NCI-H69 (cell line): ENCODE measurements at places on chromosomes 12 and 14.
A peak's percentile ranks its signal among the peaks of the same experiment; 100 is the strongest.

GRCh38 chr12:71242511-71242910 lies 84.7 kb upstream of the TSPAN8 start:
- DNase-seq: no peak

- DNase-seq: no peak
Observed at GRCh38 chr12:105882404-105882803, 256.4 kb downstream of the NUAK1 start.

- peak; percentile 30 for DNase-seq
Observed at GRCh38 chr14:34354556-34354955, 107.5 kb downstream of the SPTSSA start.

DNA sequence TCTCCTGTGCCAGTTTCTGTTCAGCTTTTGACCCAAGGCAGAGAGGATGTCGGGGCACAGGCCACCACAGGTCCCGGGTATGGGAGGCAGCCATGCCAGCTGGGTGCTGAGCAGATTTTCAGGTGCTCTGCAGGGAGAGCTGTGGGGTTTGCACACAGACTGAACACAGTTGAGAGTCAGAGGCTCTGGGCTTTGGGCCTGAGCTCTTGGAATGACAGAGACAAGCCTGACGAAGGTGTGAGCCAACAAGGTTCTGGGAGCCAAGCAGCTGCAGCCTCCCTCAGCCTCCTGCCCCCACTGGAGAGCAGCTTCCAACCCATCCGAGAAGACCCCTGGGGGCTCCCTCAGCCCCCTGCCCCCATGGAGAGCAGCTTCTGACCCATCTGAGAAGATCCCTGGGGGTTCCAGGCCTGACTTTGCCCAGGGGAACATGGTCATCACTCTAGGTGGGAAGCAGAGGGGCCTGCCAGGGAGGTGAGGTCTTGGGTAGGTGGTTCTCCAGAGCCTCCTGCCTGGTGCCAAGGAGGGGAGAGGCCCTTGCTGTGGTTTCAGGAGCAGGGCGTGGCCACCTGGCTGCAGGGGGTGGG lies 13.8 kb downstream of the FBRSL1 start:
- DNase-seq: no peak

GRCh38 chr14:94388384-94389103 lies at the start of gene SERPINA1:
Gene SERPINA1, minus strand, starts transcription at chr14:94388602. Its CDS starts 5,365 bp downstream, at chr14:94383237.
- no peak for DNase-seq

DNA sequence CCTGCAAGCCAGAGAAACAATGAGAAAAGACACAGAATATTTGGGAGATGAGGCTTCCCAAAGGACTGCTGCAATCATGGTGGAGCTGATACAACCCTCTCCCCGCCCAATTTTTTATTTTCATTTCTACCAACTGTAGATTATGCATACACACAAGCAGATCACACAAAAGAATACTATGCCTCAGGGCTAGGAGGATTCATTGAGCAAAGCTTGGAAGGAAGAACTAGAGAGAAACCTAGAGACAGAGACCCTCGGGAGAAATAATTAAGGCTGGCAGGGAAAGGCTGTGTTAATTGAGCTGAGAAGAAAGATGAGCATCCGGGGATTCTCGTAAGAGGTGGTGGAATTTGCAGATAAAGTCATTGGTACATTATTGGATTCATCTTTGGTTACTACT lies 9.9 kb upstream of the WNT5B start:
- DNase-seq: peak; percentile 63

DNA sequence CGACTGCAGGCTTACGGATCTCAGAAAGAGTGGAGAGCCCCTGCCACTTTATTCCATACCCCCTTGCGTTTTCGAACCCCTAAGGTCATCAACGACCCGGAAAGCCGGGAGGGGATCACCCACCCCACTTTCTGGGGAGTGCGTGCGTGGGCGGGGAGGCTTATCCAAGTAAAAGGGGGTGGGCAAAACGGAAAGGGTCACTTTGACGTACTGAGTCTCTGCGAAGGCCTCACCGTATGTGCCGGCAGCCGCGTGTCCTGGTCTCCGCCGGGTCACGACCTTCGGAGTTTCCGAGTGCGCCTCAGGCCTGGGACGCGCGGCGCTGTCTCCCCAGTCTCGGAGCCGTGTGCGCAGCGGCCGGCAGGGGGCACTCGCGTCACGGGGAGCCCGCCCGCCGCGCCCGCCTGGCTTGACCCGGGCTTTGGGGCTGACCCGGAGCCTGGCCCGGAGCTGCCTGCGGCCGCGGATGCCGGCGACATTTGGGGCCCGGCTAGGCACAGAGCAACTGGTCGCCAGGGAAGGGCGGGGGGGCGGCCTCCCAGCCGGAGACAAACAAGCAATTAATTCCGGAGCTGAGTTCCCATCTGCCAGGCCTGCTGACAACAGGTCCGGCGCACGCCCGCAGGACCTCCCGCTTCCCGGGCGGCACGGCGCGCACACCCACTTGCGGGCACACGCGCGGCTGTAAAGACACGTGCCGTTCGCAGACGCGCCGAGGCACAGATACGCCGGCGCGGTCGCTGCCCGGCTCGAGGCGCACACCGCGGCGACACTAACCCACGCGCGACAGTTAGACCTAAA lies 890 bp upstream of the KIF26A start:
- peak; percentile 86 for DNase-seq

DNA sequence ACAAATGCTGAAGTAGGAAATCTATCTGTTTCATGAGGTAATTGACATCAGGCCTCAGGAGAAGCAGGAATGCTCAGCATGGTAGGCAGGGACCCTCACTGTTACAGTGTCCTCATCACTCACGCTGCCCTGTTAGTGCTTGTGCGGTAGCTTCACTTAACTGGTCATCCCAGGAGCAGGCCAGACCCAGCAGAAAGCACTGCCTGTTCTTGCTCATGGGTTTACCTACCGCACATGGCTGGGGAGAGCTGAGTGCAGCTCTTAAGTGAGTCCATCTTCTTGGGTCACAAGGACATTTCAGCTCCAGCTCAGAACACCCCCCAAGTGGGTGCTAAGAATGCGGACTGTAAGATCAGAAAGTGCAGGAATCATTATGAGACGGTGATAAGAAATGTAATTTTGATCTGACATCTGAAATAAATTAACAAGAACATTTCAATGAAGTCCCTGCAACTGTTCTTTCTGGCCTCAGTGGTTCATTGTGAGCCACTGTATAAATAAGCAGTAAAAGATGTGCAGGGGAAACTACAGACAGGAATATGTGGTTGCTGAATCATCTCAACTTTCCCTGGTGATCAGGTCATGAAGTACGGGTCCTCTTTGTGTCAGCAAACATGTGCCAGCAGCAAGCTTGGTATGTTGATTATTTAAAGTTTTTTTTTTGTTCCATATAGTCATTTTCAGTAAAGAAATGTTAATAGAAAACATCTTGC lies 757.7 kb upstream of the TMEM132C start:
- no peak for DNase-seq

DNA sequence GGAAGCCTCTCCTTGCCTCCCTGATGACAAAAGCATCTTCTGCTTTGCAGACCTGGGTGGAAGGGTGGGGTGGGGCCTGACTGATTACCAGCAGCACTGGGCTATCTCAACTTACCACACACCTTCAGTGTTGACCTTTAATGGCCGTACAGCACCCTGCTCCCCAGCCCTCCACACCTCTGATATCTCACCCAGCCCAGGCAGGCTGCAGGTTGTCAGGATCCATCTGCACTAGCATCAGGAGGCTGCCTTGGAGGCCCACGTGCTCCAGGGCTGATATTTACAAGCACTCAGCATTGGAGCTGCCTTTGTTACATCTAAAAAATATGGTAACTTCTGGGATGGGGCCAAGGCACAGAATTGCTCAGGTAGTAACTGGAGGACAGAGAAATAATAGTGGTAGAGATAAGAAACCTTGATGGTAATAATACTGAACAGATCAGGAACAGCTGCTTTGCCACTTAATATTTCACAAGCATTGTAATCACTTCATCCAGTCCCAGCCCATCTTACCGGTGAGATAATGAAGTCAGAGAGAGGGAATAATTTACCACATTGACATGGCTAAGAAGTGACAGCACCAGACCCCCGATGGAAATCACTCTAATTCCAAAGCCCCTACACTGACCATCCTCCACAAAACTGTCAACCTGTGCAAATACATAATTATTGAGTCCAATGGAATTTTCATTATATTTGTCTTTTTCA lies 125.2 kb upstream of the RFLNA start:
- DNase-seq: no peak

DNA sequence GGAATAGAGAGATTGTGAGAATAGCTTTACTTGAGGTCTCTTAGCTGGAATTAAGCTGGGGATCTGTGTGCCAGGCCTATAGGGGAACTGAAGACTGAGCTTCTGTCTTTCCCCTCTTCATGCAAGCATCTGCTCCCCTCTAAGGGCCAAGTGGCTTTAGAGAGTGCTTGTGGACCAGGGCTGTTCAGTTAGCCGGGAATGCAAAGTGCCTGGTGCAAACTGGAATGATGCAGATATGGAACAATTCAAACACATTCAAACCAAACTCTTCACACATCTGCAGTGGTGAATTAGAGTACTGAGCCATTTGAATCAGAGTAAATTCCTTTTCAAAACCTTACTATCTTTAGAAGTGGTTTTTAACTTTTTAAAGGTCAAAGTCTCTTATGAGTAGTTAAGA lies 99.0 kb downstream of the LIN7A start:
- DNase-seq: peak; percentile 45

DNA sequence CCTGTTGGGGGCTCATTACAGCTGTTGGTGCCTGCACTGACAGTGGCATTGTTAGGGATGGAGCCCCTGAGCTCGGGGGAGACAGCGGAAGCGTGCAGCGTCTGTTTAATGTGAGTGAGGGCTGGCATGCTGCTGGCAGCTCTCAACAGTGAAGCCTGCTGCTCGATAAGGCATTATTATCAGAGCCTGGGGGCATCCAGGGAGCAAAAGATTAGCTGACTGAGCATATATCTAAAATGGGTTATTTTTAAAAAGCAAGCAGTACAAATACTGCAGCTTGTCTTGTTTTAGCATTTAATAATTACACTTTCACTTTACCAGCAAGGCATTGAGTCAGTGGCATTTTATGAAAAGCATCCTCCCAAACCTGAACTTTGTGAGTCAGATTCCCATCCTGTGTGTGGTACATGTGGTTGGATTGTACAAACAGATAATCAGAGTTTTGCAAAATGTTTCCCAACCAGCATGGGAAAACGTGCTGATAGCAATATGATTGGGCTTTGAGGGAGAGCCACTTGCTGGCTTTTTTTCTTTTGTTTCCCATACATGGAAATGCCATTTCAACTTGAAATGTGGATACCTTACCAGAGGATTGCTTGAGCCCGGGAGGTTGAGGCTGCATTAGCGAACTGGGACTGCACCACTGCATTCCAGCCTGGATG lies 150.8 kb downstream of the PRKCH start:
- DNase-seq: peak; percentile 64

- peak; percentile 60 for DNase-seq
Observed at GRCh38 chr12:95790033-95790916, at the start of gene NTN4. Gene NTN4, minus strand, starts transcription at chr12:95790764. Its CDS starts 455 bp downstream, at chr12:95790309.

DNA sequence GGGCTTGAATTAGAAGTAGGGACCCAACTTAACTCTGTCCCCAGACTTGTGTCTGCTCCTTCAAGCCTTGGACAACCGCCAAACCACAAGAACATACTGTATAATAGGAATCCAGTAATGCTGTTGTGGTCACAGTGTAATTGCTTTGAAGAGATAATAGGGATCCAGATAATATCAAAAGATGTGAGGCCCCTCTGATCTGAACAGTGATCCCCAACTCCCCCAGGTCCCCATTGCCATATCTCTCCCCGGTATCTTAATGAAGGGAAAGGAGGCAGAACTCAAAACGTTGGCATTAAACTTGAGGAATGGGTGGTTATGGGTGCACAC lies 8.5 kb upstream of the PLEKHH1 start:
- DNase-seq: no peak

GRCh38 chr12:14892726-14893505 lies 7.3 kb upstream of the MGP start:
- peak; percentile 2 for DNase-seq

DNA sequence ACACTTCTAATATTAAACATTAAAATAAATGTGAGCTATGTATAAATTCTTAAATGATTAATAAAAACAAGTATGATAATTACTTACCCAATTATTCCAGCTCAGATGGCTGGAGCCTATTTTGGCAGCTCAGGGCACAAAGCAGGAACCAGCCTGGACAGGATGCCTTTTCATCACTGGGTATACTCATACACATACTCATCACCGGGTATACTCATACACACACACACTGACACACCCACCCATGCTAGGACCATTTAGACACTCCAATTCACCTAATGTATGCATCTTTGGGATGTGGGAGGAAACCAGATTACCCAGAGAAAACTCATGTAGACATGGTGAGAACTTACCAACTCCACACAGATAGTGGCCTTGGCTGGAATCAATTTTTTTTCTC lies 57.9 kb upstream of the CNOT2 start:
- no peak for DNase-seq

GRCh38 chr14:32648434-32648833 lies 290.2 kb upstream of the NPAS3 start:
- no peak for DNase-seq

DNA sequence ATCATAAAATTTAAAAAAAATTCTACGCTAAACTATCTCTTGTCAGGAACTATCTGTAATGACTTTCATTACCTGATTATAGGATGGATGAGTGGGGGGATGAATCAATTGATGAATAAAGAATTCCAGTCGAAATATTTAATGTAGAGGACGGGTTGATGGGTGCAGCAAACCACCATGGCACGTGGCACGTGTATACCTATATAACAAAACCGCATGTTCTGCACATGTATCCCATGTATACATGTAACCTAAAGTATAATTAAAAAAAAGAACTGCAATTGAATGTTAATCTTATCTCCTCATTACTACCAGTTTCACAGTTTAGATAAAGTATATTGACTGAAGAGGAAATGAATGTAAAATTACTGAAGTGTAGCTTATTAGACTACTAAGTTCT lies 23.4 kb downstream of the LRRIQ1 start:
- no peak for DNase-seq

- DNase-seq: no peak
Observed at GRCh38 chr14:100138082-100138787, 21.2 kb downstream of the DEGS2 start.

- peak; percentile 99 for DNase-seq
Observed at GRCh38 chr12:30926243-30927221, at the start of gene TSPAN11. Gene TSPAN11, plus strand, starts transcription at chr12:30926748. Its CDS starts 27,244 bp downstream, at chr12:30953992.

GRCh38 chr14:75821831-75822521 lies 159.8 kb downstream of the TGFB3 start:
- DNase-seq: no peak

DNA sequence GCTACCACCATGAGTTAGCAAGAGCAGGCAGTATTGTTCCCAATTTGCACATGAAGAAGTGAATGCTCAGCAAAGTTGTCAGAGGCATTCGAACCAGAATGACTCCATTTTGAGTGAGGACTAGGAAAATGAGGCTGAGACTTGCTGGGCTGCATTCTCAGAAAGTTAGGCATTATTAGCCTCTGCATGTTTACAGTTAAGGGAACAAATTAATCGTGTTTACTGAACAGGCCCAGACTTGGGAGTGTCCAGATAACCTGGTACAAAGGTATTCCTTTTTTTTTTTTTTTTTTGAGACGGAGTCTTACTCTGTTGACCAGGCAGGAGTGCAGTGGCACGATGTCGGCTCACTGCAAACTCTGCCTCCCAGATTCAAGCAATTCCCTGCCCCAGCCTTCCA lies 22.5 kb upstream of the VWF start:
- no peak for DNase-seq

GRCh38 chr12:132455565-132455964 lies 34.4 kb upstream of the FBRSL1 start:
- no peak for DNase-seq
